CD4-positive, alpha-beta memory T cell (primary cell): ENCODE measurements at places on chromosomes 7 and 10. TPM values are rescaled to one million over a fixed set of nuclear protein-coding genes. Genes with fewer than 3 reads are reported as not detected.

DNA sequence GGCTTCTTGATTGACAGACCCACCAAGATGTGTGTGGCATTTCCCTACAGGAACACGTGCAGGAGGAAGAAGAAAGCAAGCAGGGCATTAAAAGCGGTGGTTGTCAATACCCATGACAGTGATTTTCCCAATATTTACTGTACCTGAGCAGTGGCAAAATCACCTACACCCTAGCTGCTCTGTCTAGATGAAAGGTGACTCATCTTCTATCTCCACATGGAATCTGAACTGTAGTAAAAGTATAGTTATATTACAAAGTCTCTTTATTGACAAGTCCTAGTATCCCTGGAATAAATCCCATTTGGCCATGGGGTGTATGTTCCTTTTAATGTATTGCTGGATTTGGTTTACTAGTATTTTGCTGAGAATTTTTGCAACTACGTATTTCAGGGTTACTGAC is 458.8 kb upstream of the SORCS1 start:
- DNase-seq = no peak
- H3K4me3 ChIP-seq = no peak overlapping the region
- no peaks in the 10 kb centered on the region for H3K27me3 ChIP-seq
- no peak overlapping the region for H3K27ac ChIP-seq
- H3K4me1 ChIP-seq = no peaks in the 10 kb centered on the region
- no peaks in the 10 kb centered on the region for H3K36me3 ChIP-seq

DNA sequence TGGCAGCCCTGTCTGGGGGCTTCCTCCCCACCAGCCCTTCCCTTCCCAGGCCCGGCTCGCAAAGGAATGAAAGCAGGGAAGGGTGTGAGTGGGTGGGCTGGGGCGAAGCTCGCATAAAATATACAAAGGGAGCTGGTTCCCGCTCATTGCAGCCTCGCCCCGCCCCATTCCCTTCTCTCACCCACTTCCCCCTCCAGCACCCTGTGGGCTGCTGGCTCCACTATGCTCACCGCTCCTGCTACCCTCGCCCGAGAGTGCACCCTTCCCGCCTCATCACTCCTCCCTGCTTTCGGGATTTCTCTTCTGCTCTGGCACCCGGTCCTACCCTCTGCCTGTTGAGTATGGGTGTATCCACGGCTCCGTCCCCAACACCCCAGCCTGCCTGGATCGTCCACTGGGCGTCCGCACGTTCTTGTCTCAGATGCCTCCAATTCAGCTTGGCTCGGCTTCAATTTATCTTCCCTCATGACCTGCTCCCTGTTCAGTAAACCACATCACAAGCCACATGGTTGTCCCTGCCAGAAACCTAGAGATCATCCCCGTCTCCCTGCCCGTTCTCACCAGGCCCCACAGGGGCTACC is 14.4 kb upstream of the TTYH3 start:
- DNase-seq = no peak
- H3K4me1 ChIP-seq = no peaks in the 10 kb centered on the region
- H3K27me3 ChIP-seq = no peaks in the 10 kb centered on the region
- no peak overlapping the region for H3K4me3 ChIP-seq

DNA sequence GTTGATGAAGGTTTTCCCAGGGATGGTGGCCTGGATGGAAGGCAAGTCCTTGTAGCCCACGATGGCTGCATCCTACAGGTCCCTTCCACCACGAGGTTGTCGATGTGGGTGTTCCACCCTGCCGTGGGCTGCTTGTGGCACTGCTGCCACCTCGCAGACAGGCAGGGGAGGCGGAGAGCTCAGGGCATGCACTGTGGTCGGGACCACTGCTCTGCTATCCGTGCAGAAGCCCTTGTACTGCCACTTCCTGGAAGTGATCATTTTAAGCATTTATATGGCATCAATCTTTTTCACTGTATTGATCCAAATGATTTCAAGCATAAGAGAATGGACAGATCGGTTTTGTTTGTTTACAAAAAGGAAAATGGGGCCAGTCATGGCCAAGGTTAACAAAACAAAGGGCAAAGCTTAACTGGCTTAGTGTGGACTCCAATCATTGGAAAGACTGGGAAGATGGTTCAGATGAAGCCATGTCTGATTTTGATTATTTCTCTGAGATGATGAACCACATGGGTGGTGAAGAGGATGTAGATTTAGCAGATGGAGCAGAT is 8.2 kb upstream of the CYP17A1 start:
- no peak for DNase-seq
- H3K36me3 ChIP-seq = no peaks in the 10 kb centered on the region
- no peaks in the 10 kb centered on the region for H3K4me1 ChIP-seq
- no peaks in the 10 kb centered on the region for H3K27me3 ChIP-seq

Gene STAG3
- total RNA-seq = 7.7 TPM
